Activated CD4-positive, alpha-beta T cell treated with anti-CD3 and anti-CD28 coated beads for 24 hours (primary cell): ENCODE measurements at places on chromosomes 16 and 17.

DNA sequence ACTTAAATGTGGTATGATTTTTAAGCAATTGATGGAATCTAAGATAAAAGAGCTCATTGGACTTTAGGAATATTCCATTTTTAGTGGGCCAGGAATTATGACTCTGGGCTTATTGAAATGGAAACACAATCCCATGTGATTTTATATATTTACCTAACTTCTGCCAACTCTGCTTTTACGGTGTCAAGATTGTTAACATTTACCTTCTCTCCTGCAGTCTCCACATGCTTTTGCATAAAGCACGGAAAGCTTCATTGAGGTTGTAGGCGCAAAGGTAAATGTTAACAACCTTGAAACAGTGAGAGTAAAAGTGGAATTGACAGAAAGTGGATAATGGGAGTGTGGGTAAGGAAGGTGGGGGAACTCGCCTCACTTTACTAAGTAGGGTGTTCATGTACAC, 468.1 kb downstream of the PMP22 start:
- no peak for DNase-seq

- DNase-seq = no peak
Observed at GRCh38 chr16:22225060-22225459, 19.0 kb downstream of the EEF2K start.

DNA sequence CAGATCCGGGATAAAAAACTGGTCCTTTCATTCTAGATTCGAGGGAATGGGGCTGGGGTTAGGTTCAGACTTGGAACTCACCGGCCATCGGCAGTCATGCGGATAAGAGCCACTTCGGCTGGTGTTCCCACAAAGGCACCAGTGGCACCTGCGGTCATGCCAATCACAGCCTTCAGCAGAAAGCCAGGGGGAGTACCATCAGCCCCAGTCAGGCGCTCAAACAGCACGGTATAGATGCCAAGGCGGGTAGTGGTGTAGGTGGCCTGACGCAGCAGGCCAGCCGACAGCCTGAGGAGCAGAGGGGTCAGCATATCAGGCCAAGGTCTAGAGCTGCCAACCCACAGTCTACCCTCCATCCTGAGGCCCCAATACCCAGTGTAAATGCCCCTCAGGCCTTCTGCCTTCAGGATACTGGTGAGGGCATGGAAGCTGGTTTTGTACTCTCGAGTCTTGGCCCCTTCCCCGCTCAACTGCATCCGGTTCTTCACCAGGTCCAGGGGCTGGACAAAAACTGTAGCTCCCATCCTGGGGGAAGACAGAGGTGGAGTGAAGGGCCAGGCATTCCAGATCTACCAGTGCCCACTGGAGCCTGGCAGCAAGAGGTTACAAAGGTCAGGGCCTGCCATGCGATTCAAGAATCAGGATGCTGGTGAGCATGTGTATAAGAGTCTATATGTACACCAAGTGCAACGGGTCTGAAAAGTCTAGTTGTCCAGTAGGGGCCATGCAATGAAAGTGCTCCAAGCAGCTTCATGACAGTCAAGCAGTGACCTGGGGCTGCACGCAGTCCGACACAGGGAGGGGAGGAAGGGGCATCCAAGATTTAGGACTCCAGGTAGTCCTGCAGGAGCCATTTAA, 929 bp downstream of the SLC25A11 start:
- no peak for DNase-seq

- peak; percentile 66 for DNase-seq
Observed at GRCh38 chr16:4414187-4414917, 2.0 kb downstream of the CORO7 start.

- no peak for DNase-seq
Observed at GRCh38 chr16:30398661-30399434, 3.6 kb downstream of the ZNF48 start.

DNA sequence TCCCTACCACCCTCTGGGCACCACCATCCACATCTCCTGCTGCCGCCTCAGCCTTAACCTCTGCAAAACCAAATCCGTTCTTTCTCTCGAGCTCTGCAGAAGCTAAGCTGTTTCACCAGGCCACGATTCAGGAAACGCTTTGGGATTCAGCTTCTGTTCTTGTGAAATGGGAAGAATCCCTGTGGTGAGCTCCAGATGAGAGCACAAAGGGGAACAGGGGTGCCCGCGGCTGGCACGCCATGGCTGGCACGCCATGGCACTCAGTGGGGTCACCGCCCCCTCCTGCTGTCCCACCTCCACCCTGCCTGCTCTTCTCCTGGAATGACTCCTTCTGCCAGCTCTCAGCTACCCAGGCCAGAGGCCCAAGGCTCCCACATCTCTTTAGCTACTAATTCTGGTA, 5.7 kb downstream of the QPRT start:
- no peak for DNase-seq

- DNase-seq = no peak
Observed at GRCh38 chr16:87947356-87948118, 3.7 kb upstream of the BANP start.

GRCh38 chr17:74552037-74552436, 6.1 kb upstream of the CD300C start:
- DNase-seq = no peak

DNA sequence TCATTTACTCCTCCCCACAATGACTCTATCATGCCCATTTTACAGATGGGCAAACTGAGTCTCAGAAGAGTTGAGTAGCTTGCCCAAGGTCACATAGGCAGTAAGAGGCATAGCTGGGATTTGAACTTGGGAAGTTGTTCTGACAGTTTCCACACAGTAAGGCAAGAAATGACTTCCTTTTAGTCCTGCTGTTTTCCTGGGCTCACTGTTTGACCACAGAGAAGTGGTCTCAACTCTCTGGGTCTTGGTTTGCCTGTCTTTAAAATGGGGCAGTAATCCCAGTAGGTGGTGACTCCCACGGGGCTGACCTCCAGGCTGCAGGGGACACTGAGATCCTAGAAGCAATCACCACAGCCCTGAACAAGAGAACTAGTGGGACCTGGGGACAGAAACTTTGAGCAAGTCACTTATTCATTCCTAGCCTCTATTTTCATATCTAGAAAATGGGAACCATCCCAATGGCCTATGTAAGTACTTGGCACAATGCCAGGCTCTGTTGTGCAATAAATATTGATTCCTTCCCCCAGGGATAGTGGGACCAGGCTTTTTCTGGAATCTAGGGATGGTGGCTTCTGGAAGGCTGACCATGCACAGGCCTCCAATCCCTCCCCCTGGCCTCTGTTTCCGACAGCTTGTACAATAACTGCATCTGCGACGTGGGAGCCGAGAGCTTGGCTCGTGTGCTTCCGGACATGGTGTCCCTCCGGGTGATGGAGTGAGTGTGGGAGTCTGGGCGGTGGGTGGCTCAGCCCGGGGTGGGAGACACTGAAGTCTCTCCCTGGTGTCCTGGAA, 20.5 kb downstream of the DEXI start:
- DNase-seq = no peak

- DNase-seq = no peak
Observed at GRCh38 chr16:66147291-66147690, 219.2 kb upstream of the CDH5 start.

GRCh38 chr16:3214904-3215600, 19.9 kb downstream of the ZNF200 start:
- no peak for DNase-seq

- no peak for DNase-seq
Observed at GRCh38 chr17:72205357-72205756, 84.5 kb downstream of the SOX9 start.

GRCh38 chr16:86424398-86424797, 85.9 kb upstream of the FOXF1 start:
- no peak for DNase-seq

GRCh38 chr17:2952174-2952845, 111.1 kb downstream of the OR1D5 start:
- DNase-seq = no peak

DNA sequence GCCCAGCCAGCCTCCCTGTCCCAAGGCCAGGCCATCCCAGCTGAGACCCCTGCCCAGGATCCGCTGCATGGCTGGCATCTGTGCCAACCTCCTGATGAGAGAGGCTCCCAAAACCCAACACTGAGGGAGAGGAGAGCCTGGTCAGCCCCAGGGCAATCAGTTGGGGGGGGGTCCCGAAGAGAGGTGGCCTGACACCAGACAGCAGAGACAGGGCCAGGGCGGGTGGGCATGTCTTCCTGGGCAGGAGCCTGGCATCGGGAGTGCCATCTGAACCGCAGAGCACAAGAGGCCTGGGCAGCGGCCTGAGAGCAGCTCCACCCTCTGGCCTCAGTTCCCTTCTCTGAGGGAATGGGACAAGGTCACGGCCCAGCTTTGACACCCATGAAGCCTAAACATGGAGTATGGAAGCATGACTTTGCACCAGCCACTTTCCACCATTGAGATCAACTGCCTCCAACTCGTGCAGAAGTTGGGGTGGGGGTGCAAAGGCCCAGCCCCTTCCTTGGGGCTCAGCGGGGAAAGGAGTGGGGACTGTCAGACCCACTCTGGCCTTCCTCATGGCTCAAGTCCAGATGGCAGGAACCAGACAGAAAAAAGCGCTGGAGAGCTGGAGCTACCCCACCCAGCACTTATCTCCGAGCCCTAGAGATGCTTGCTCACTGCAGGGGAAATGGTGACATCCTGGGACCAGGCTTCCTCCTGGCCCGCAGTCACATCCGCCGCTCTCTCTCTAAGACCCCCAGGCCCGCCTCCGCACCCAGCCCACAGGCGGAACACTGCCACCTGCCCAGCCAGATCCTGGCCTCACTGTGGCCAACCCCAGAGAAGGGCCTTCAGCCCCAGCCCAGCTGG, 9.7 kb downstream of the RHBDF2 start:
- DNase-seq = no peak

- DNase-seq = no peak
Observed at GRCh38 chr16:73847090-73847489, 449.5 kb upstream of the PSMD7 start.

GRCh38 chr17:27402943-27403342, 53.3 kb upstream of the KSR1 start:
- no peak for DNase-seq

- no peak for DNase-seq
Observed at GRCh38 chr16:17270111-17270510, 200.6 kb downstream of the XYLT1 start.

GRCh38 chr16:73707863-73708262, 588.8 kb upstream of the PSMD7 start:
- DNase-seq = no peak

- no peak for DNase-seq
Observed at GRCh38 chr17:42676424-42677011, at the start of gene PLEKHH3. PLEKHH3 (minus strand) TSS chr17:42676994; CDS start chr17:42676563, 431 bp downstream.

DNA sequence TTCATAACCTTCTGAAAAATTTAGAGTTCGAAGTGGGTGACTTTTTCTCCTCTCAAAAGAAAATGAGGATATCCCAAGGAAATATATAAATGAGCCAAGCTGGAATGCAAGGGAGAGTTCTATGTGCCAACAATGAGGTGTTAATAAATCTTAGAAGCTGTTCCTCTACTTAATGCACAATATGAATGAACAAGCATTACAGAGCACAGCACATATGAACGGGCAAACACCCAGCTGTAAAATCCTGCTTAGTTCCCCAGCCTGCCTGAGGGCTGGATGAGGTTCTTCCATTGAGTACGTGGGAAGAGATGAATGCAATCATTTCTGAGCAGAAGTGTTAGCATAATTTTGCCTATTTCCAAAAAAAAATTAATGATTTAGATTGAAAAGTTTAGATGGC, 58.1 kb downstream of the WDR59 start:
- DNase-seq = no peak

DNA sequence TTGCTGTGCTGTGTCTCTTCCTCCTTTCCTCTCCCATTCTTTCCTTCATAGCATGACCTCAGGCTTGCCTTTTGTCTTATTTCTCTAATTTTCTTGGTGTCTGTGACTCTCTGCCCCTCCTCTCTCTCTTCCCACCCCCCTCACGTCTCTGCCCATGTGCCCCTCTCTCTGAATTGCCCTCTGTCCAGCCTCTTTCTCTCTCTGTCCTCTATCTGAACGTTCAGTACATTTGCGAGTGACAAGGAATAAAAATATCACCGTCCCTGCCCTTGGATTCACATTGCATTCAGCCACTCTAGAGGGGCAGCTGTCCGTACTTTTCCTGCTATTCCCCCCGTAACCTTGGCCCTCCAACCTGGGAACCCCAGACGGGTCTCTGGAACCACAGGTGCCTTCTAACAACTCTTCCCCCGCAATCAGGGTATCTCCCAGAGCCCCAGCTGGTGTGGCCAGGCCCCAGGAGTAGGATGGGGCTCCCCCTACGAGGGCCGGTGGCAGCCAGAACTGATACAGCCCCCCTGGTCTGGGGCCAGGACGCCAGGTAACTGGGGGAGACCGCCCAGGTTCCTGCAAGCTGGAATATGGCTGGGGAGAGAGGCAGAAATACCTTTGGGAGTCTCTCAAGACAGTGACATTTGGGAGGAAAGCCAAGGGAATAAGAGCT, 1.8 kb downstream of the KIF1C start:
- no peak for DNase-seq

- no peak for DNase-seq
Observed at GRCh38 chr17:82743344-82744219, 8.2 kb downstream of the FN3K start.

DNA sequence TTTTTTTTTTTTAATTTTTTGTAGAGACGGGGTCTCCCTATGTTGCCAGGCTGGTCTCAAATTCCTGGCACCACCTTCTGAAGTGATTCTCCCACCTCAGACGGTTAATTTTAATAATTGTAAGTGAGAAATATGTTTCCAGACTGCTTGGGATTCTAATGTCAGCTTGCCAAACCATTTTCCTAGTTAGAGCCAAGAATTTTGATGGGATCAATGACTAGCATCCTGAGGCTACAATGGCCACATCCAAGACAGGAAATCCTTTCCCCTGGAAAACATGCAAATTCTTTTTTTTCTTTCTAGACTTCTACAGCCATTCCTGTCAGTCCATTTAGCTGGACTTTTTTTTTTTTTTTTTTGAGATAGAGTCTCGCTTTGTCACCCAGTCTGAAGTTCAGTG, 32.6 kb downstream of the IGF2BP1 start:
- DNase-seq = no peak
